Esophagus muscularis mucosa (tissue), 4 donors: ENCODE measurements at places on chromosomes 13 and 19. TPM values are rescaled to one million over a fixed set of nuclear protein-coding genes. Genes with fewer than 3 reads are reported as not detected.

ZNF681 gene
- 0.83 TPM for total RNA-seq

ASF1B gene
- 1.3 TPM for total RNA-seq

MUC16 gene
- total RNA-seq, result under 0.01 TPM

ATP4A gene
- not detected for total RNA-seq

SOHLH2 gene
- not detected for total RNA-seq

REEP6 gene
- total RNA-seq, result not detected

OLFM2 gene
- total RNA-seq, result 10.8 TPM

IL12RB1 gene
- 0.75 TPM for total RNA-seq

CGB1 gene
- total RNA-seq, result not detected

DNA sequence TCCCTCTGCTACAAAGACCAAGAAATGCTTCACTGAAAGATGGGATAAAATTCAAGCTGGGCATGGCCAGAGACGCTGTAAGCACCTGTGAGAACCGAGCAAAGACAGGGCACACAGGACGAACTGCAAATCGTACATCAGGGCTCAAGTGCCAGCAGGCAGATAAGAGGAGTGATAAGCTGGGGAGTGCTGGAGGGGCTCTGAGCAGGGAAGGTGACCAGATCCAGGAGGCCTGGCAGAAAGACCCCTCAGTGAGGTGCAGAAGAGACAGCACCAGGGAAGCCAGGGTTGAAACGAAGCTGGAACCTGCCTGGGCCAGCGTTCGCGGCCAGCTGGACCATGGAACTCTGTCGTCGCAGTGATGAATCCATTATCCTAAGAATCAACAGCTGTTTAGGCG lies 10.2 kb downstream of the RAB20 start:
- no peaks in the 10 kb centered on the region for H3K36me3 ChIP-seq
- no peak for DNase-seq
- no peak overlapping the region for H3K4me3 ChIP-seq
- H3K4me1 ChIP-seq, result peaks cover 21% of the 10 kb centered on the region

DNA sequence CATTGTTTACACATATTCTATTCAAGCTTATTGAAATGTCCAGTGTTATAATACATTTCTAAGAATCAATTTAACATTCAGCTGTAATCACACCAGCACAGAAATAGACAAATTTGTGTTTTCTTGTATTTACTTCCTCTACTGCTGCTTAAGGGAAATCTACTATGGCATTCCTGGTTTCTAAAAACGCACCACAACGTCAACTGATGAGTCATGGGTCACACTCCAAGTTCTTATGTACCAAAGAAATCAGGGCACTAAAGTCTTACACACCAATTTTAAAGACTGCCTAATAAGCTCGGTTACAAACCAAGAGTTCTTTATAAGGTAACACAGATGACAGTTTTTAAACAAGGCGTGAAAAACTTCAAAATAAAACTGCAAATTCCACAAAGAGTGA lies 13.2 kb downstream of the LNX2 start:
- no peak overlapping the region for H3K4me3 ChIP-seq
- H3K27me3 ChIP-seq, result no peaks in the 10 kb centered on the region
- DNase-seq, result no peak
- no peaks in the 10 kb centered on the region for H3K36me3 ChIP-seq

- no peak for DNase-seq
- no peaks in the 10 kb centered on the region for H3K27me3 ChIP-seq
- H3K4me1 ChIP-seq, result no peaks in the 10 kb centered on the region
- no peak overlapping the region for H3K27ac ChIP-seq
These were observed 557.2 kb downstream of the DCT start for GRCh38 chr13:93922063-93922855.

- H3K36me3 ChIP-seq, result no peaks in the 10 kb centered on the region
- H3K27ac ChIP-seq, result no peak overlapping the region
- H3K4me3 ChIP-seq, result no peak overlapping the region
- DNase-seq, result no peak
These were observed 6.3 kb downstream of the CILP2 start for GRCh38 chr19:19544257-19544953.

- H3K27ac ChIP-seq, result no peak overlapping the region
- no peaks in the 10 kb centered on the region for H3K27me3 ChIP-seq
- no peaks in the 10 kb centered on the region for H3K4me1 ChIP-seq
- no peak for DNase-seq
- H3K4me3 ChIP-seq, result no peak overlapping the region
These were observed 224.2 kb downstream of the TSHZ3 start for GRCh38 chr19:31125071-31125470.

- H3K27me3 ChIP-seq, result no peaks in the 10 kb centered on the region
- no peak overlapping the region for H3K27ac ChIP-seq
- H3K4me3 ChIP-seq, result no peak overlapping the region
- no peak for DNase-seq
- H3K36me3 ChIP-seq, result peaks cover 33% of the 10 kb centered on the region
- H3K4me1 ChIP-seq, result no peaks in the 10 kb centered on the region
These were observed 12.2 kb downstream of the ZSCAN22 start for GRCh38 chr19:58338825-58339558.

- no peak overlapping the region for H3K27ac ChIP-seq
- no peak overlapping the region for H3K4me3 ChIP-seq
- no peaks in the 10 kb centered on the region for H3K36me3 ChIP-seq
- no peak for DNase-seq
- H3K27me3 ChIP-seq, result no peaks in the 10 kb centered on the region
These were observed 2.2 kb upstream of the PLK5 start for GRCh38 chr19:1521636-1522035.

GRCh38 chr19:23917856-23918255 lies 3.2 kb downstream of the ZNF726 start:
- no peaks in the 10 kb centered on the region for H3K36me3 ChIP-seq
- H3K27me3 ChIP-seq, result no peaks in the 10 kb centered on the region
- no peak overlapping the region for H3K4me3 ChIP-seq
- no peaks in the 10 kb centered on the region for H3K4me1 ChIP-seq

GRCh38 chr13:77310161-77310560 lies 16.7 kb downstream of the MYCBP2 start:
- DNase-seq, result no peak
- peaks cover 70% of the 10 kb centered on the region for H3K4me1 ChIP-seq
- H3K27me3 ChIP-seq, result no peaks in the 10 kb centered on the region

DNA sequence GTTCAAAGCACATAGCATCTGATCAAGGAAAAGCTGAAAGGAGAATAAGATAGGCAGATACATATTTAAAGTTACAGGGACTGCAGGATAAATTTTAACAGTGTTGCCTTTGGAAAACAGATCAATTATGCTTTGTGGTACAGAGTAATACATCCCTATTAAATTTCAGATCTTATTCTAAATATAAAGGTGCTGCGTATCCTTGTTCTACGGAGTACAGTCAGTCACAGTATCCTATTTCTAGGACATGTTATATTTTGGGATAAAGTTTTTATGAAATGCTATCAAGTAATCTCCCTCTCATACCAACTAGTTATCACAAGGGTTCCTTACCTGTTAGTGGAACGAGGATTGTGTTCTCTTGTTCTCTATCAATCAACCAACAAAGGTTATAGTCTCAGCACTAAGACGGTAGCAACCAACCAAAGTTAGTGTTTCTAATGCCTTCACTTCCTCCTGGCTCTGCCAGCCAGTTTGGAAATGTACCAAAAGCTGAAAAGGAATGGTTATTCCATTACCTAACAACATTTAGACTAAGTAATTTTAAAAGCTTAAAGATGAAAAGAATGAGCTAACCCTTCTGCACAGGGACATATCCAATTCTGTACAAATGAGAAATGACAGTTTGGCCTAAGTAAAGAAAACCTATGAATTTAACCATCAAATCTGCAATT lies 35.2 kb downstream of the TSC22D1 start:
- H3K36me3 ChIP-seq, result no peaks in the 10 kb centered on the region
- no peak for DNase-seq
- H3K27ac ChIP-seq, result no peak overlapping the region
- H3K27me3 ChIP-seq, result no peaks in the 10 kb centered on the region
- H3K4me3 ChIP-seq, result no peak overlapping the region

DNA sequence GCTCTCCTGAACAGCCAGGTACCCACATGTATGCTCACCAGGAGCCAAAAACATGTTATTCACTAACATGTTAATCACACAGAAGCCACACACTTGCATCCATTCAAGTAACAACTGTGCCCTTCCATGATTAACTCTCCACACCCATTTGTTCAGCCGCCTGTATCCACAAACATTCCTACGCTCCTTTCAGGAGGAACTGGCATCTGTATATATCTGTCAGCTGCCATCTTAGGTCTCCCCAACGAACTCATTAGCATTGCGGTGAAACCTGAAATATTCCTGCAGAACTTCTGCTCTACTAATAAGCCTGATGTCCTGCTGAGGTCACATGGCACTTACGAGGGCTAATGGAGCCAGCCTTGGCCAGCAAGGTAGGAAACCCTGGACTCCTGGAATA lies 33.0 kb downstream of the OLFM2 start:
- H3K27ac ChIP-seq, result no peak overlapping the region
- H3K27me3 ChIP-seq, result peaks cover 64% of the 10 kb centered on the region
- no peaks in the 10 kb centered on the region for H3K4me1 ChIP-seq
- no peaks in the 10 kb centered on the region for H3K36me3 ChIP-seq
- no peak overlapping the region for H3K4me3 ChIP-seq
- no peak for DNase-seq

- DNase-seq, result no peak
- H3K27ac ChIP-seq, result no peak overlapping the region
- H3K36me3 ChIP-seq, result no peaks in the 10 kb centered on the region
- no peak overlapping the region for H3K4me3 ChIP-seq
- no peaks in the 10 kb centered on the region for H3K27me3 ChIP-seq
- H3K4me1 ChIP-seq, result no peaks in the 10 kb centered on the region
These were observed 484.8 kb downstream of the PCDH9 start for GRCh38 chr13:66745307-66745706.

- H3K4me1 ChIP-seq, result no peaks in the 10 kb centered on the region
- no peak for DNase-seq
- no peak overlapping the region for H3K4me3 ChIP-seq
- H3K27ac ChIP-seq, result no peak overlapping the region
These were observed 14.8 kb downstream of the TSC22D1 start for GRCh38 chr13:44561351-44561750.

- H3K4me1 ChIP-seq, result peaks cover 31% of the 10 kb centered on the region
- H3K27me3 ChIP-seq, result no peaks in the 10 kb centered on the region
- H3K4me3 ChIP-seq, result peak within 1 kb of the TSS; percentile 86
- peak within 1 kb of the TSS; percentile 77 for H3K27ac ChIP-seq
These were observed at the start of gene ZNF552 for GRCh38 chr19:57814505-57815246. TSS of gene ZNF552 (minus strand) at chr19:57814913. CDS start at chr19:57814743, 170 bp downstream.

DNA sequence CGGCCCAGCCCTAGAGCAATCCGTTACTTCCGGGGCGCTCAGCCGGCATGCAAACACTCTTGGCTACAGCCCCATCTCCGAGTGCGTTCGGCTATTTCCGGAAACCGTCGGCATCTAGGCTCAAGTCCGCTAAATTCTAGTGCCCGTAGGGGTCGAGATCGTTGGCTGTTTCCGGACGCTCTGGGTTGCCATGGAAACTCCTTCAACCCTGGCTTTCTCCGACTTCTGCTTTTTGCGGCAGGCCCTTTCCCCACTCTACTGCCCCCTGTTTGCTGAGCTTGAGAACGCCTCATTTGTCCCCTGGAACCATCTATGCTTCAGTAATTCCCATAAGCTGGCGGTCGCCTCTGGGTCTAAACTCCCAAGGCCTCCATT lies 534 bp upstream of the PIK3R2 start:
- peak overlapping the region; percentile 89 for H3K27ac ChIP-seq
- H3K4me1 ChIP-seq, result peaks cover 49% of the 10 kb centered on the region
- DNase-seq, result peak; percentile 99
- H3K27me3 ChIP-seq, result no peaks in the 10 kb centered on the region
- peak overlapping the region; percentile 86 for H3K4me3 ChIP-seq
